ENCODE measurements at places on chromosomes 4 and X.

- DNase-seq: no peak
Observed at GRCh38 chrX:101347859-101348451, 587 bp downstream of the TIMM8A start.

GRCh38 chr4:13484749-13485221 lies 645 bp upstream of the RAB28 start:
- DNase-seq: no peak

DNA sequence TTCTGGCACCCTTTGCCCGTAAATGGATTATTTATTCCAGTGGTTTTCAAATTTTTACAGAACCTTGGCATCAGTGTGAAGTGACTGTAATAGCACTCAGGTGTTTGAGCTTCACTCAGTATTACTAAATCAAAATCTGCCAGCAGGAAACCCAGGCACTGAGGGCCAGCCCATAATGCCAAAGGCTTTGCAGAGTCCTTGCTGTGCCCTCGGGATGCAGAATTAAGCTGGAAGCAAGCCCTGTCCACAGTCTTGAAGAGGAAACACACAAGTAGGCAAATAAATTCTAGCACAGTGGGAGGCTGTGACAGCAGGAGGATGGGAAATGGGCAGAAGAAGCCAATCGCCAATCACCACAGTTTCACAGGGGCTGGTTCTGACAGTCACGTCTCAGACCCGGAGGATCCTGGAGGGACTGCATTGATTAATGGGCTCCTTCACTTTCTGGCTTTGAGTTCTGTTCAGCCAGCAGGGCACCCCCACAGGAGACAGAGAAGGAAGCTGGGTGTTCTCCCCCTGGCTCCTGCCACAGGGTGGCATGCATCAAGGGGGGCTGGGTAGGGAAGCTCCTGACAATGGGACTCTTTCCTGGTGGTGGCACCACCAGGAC lies 138.8 kb downstream of the MTNR1A start:
- no peak for DNase-seq

GRCh38 chr4:3044870-3045819 lies 29.2 kb downstream of the HTT-AS start:
- DNase-seq: peak; percentile 63

GRCh38 chrX:20668550-20668949 lies 401.8 kb upstream of the RPS6KA3 start:
- DNase-seq: no peak

DNA sequence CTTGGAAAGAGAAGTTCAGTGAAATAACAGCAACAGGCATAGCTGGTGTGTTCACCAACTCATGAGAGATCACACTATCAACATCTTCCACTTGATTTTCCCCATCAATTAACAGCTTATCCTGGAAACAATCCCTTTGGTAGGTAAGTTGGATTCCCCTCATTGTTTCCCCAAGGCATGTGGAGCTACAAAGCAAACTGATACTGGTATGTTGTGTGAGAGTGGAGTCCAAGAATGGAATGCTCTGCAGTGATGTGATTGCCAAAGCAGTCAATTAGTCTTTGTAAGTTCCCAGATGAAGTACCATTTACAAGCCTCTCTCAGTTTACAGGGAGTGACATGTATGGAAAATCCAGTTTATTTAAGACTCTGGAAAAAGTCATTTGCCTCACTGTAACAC lies 13.7 kb upstream of the XAGE2 start:
- no peak for DNase-seq
